Progenitor cell of endocrine pancreas (in vitro differentiated cells): ENCODE measurements at places on chromosomes 1 and 21.

GRCh38 chr1:160830321-160831153, 32.1 kb downstream of the CD244 start:
- no peak overlapping the region for H3K4me3 ChIP-seq
- H3K4me1 ChIP-seq, result peaks cover 2% of the 10 kb centered on the region
- DNase-seq, result peak; percentile 71
- peaks cover 3% of the 10 kb centered on the region for H3K27me3 ChIP-seq

DNA sequence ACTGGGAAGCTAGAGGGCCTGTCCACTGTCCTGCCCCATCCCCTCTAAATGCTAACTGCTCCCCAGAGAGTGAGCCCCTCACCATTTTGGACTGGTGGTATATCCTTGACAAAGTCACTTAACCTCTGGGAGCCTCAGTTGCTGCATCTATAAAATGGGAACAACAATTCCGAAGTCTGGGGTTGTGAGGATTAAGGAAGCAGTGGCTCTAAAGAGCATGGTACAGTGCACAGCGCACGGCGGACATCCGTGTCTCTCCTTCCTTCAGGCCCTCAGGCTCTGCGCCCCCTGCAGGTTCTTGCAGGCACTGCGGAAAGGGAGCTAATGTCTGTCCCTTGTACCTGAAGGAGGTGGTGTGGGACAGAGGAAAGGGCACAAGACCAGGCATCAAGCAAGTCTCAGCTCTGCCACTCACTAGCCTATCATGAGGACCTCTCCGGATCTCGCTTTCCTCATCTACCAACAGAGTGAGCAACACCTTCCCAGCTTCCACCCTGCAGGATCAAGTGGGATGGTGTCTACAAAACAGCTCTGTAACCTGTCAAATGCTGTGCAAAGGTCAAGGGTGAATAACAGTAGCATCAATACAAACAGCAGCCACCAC, 20.1 kb downstream of the ECE1 start:
- H3K36me3 ChIP-seq, result peaks cover 39% of the 10 kb centered on the region
- no peak overlapping the region for H3K4me3 ChIP-seq
- H3K4me1 ChIP-seq, result peaks cover 48% of the 10 kb centered on the region
- no peaks in the 10 kb centered on the region for H3K27me3 ChIP-seq
- DNase-seq, result peak; percentile 53

- DNase-seq, result no peak
- peaks cover 51% of the 10 kb centered on the region for H3K27me3 ChIP-seq
- peaks cover 11% of the 10 kb centered on the region for H3K4me1 ChIP-seq
- no peak overlapping the region for H3K27ac ChIP-seq
- H3K4me3 ChIP-seq, result no peak overlapping the region
Observed at GRCh38 chr1:148363439-148363810, 119.7 kb downstream of the PPIAL4G start.

DNA sequence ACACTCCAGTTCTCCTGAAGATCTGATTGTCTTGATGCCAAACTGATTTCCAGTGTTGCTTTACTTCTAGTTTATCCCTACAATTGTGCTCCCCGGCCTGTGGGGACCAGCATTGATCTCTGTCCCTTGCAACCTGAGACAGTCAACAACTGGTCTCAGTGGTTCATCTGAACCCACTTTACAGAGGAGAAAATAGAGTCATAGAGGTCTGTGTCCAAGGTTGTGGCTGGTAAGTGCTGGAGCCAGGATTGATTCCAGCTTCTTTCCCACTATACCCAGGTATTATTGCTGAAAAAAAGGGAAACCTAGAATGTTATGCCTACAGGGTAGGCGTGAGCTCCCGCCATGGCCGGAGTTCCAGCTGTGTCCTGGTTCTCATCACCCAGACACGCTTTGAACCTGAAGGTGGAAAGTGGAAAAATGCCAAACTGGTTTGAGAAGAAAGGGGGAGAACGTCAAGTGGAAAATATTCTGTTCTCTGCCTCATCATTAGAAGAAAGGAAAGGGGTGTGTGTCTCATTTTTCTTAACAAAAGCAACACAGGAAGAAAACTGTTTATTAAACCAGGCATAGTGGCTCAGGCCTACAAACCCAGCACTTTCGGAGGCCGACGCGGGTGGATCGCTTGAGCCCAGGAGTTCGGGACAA, 60.7 kb upstream of the ITPKB start:
- no peak overlapping the region for H3K4me3 ChIP-seq
- no peak for DNase-seq
- H3K27me3 ChIP-seq, result no peaks in the 10 kb centered on the region
- H3K36me3 ChIP-seq, result no peaks in the 10 kb centered on the region
- H3K4me1 ChIP-seq, result peaks cover 2% of the 10 kb centered on the region

GRCh38 chr21:38140207-38140903, 116.4 kb upstream of the KCNJ15 start:
- no peaks in the 10 kb centered on the region for H3K36me3 ChIP-seq
- H3K4me1 ChIP-seq, result no peaks in the 10 kb centered on the region
- H3K4me3 ChIP-seq, result no peak overlapping the region
- no peak for DNase-seq
- H3K27ac ChIP-seq, result no peak overlapping the region

GRCh38 chr1:3609016-3609768, 2.1 kb downstream of the MEGF6 start:
- no peak overlapping the region for H3K27ac ChIP-seq
- peak overlapping the region; percentile 55 for H3K4me3 ChIP-seq
- no peak for DNase-seq
- H3K27me3 ChIP-seq, result no peaks in the 10 kb centered on the region
- H3K4me1 ChIP-seq, result peaks cover 33% of the 10 kb centered on the region

GRCh38 chr1:107896401-107896800, 68.6 kb downstream of the VAV3 start:
- H3K36me3 ChIP-seq, result no peaks in the 10 kb centered on the region
- peaks cover 51% of the 10 kb centered on the region for H3K27me3 ChIP-seq
- H3K4me3 ChIP-seq, result no peak overlapping the region
- DNase-seq, result no peak

DNA sequence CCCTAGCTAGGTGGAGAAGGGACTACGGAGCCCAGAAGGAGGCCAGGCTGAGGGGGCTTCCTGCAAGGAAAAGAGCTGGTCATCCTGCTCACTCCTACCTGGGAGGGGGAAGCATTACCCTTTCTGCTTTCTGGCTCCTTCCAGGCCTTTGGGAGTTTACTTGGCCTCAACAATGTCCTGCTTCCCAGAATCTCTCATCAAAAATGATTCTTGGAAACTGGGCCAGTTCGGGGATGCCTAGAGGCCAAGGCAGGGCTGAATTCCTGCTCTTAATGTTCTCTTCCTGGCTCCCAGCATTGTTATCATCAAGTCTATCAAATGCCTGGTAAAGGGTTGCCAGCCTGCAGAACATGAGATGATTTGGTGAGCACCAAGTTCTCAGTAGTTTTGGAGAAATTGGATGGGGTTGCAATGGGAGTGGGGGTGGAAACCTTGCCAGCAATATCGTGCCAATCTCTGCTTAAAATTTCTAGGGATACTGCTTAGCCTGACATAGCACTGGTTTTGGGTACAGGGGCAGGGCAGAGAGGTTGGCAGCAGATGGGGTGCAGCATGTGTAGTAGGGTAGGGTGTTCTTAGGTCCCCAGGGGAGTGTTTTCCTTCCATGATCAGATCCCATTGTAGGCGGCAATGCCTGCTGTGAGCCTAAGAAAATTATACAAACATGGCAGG, 7.7 kb upstream of the PAFAH2 start:
- DNase-seq, result no peak
- H3K4me3 ChIP-seq, result no peak overlapping the region
- no peak overlapping the region for H3K27ac ChIP-seq
- no peaks in the 10 kb centered on the region for H3K36me3 ChIP-seq

DNA sequence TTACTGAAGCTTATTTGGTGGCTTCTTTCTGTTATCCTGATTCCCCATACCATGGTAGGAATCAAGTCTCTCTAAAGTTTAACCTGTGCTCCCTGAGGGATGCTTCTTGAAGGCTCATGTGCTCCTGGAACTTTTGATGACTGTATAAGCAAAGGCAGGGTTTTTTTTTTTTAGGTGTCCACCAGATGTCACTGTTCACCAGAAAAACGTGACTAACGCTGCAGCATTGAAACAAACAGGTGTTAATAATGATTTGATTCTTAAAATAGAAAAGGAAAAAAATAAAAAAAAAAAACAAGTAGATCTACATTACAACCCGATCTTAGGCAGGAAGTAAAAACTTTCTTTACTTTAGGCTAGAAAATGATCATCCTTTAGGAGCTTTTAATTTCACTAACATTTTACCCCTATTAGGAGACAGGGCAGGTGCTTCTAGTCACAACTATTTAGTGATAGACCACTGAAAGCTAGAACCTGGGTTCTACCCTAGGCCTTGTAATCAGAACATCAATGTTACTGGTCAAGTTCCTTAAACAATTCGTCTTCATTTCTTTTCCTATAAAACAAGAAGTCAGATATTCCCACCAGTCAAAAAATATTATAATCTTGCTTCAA, 223.0 kb downstream of the PLA2G4A start:
- H3K4me3 ChIP-seq, result no peak overlapping the region
- H3K4me1 ChIP-seq, result peaks cover 5% of the 10 kb centered on the region
- no peaks in the 10 kb centered on the region for H3K27me3 ChIP-seq
- H3K36me3 ChIP-seq, result no peaks in the 10 kb centered on the region

GRCh38 chr1:2313651-2314261, 77.6 kb downstream of the MORN1 start:
- DNase-seq, result no peak
- no peaks in the 10 kb centered on the region for H3K36me3 ChIP-seq
- H3K27ac ChIP-seq, result no peak overlapping the region
- H3K4me3 ChIP-seq, result peak overlapping the region; percentile 46
- no peaks in the 10 kb centered on the region for H3K27me3 ChIP-seq

DNA sequence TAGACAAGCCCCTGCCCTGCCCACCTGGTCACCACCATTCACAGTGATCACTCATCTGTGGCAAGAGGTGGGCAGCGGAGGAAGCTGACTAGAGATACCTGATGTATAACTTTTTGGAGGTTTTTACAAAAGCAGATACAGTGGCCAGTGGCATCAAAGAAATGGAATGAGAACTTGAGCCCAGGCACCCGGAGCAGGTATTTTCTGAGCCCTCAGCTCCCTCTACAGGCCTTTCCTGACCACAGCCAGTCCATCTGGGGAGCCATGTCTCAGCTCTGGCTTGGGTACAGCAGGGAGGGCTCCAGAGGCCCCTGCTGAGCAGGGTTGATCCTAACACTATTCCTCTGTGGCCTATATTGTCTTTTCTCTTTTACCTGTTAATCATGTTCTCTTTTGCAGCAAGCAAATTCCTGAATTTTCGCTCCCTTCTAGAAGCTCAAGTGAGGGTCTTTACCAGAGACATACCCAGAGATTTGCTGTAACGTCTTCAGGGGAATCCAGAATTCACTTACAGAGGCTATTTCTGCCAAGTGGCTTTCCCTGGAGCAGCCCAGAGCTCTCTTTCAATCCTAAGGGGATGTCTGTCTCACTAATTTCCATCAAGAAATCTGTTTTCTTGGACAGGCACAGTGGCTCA, 27.3 kb downstream of the GPR157 start:
- H3K27me3 ChIP-seq, result no peaks in the 10 kb centered on the region
- H3K27ac ChIP-seq, result no peak overlapping the region
- no peaks in the 10 kb centered on the region for H3K36me3 ChIP-seq
- DNase-seq, result no peak
- H3K4me1 ChIP-seq, result no peaks in the 10 kb centered on the region
- no peak overlapping the region for H3K4me3 ChIP-seq

DNA sequence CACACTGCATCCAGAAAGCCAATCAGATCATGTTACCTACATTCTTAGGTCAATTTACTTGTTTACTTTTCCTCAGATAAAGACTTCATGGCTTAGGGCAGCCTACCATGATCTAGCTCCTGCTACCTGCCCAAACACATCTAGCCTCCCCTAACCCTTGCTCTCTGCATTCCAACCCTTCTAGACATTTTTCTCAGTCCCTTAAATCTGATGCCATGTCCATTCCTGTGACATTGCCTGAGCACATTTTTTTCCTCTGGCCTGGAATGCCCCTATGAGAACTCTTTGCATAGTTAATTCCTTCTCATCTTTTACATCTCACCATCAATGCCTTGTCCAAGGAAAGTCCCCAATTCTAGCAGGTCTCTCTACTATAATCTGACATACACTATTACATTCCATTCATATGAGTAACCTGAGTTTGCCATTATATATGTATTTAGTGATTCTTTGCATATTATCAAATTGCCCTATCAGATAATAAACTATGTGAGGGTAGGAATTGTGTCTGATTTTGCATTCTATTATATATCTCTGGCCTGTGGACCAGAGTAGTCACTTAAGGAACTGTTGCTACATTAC, 166.9 kb downstream of the COL11A1 start:
- no peak overlapping the region for H3K27ac ChIP-seq
- H3K27me3 ChIP-seq, result no peaks in the 10 kb centered on the region
- no peaks in the 10 kb centered on the region for H3K36me3 ChIP-seq
- no peak overlapping the region for H3K4me3 ChIP-seq

DNA sequence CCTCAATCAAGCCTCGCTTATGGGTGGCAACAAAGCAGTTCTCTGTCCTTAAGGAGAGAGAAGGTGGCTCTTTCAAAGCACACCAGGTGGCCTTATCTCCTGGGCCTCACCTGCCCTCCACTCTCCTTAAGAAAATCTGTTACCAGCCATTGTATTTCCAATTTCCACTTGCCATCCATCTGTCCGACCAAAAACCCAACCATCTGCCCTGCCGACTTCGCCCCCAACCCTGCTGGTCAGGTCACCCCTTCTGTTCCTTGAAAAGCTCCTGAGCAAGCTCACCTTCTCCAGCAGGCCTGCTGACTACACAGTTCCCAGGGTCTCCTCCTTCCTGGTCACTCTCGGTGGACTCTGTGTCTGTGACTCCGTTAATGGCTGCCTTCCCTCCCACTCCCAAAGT, 619 bp upstream of the IGFN1 start:
- no peak overlapping the region for H3K4me3 ChIP-seq
- no peak overlapping the region for H3K27ac ChIP-seq
- peaks cover 7% of the 10 kb centered on the region for H3K4me1 ChIP-seq
- H3K27me3 ChIP-seq, result peaks cover 19% of the 10 kb centered on the region
- no peaks in the 10 kb centered on the region for H3K36me3 ChIP-seq

- H3K27ac ChIP-seq, result peak overlapping the region; percentile 59
- peaks cover 10% of the 10 kb centered on the region for H3K36me3 ChIP-seq
- H3K27me3 ChIP-seq, result no peaks in the 10 kb centered on the region
- DNase-seq, result peak; percentile 44
Observed at GRCh38 chr1:17653728-17654351, 101.3 kb upstream of the ACTL8 start.

- DNase-seq, result no peak
- H3K4me1 ChIP-seq, result no peaks in the 10 kb centered on the region
- no peaks in the 10 kb centered on the region for H3K36me3 ChIP-seq
- H3K27me3 ChIP-seq, result no peaks in the 10 kb centered on the region
- H3K4me3 ChIP-seq, result no peak overlapping the region
Observed at GRCh38 chr1:196910215-196910614, 22.4 kb downstream of the CFHR4 start.
